ENCODE measurements at places on chromosomes 12 and 14.
A peak's percentile ranks its signal among the peaks of the same experiment; 100 is the strongest.

- DNase-seq = no peak
These were observed 589.8 kb upstream of the ATP2B1 start for GRCh38 chr12:90298289-90298948.

DNA sequence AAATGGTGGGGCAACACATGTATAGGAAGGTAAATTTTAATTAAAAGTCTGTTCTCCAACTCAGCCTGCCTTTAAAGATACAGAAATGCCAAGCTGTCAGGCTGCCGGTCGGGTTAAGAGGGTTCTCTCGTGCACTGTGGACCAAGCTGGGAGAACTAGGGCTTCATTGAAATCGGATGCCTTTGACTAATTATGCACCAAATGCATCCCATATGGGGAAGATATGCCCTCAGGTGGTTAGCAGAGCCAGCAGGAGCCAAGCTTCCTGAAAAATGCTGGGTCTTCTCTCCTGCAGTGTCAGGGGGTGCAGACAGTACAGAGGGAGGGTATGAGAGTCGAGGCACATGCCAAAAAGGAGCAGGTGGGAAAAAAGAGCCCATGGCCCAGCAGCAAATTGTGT, 236.1 kb downstream of the CACNA1C start:
- no peak for DNase-seq

DNA sequence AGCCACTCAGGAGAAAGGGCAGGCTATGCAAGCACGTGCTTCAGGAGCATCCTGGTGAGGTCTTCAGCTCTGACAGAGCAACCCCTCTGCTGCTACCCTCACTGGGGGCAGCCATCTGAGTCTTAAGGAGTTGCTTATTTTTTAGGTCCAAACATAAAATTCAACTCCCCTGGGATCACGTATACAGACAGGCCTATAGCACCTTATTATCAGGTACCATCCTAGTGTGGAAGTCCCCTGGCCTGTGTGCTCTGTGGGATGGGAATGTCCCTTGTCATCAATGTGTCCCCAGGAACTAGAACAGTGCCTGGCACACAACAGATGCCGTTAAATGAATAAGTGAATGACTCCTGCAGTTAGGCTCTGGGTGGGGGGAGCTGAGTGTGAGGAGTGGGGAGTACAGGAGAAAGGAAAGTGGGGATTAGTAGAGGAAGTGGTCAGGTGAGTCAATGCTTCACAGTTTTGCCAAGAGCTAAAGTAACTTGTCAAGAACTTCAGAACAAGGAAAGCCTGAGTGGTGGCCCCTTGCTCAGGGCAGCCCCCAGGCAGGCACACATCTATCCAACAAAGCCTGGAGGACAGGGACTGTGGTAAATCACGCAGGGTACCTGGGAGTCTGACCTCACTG, 33.5 kb downstream of the DAD1 start:
- DNase-seq = no peak

DNA sequence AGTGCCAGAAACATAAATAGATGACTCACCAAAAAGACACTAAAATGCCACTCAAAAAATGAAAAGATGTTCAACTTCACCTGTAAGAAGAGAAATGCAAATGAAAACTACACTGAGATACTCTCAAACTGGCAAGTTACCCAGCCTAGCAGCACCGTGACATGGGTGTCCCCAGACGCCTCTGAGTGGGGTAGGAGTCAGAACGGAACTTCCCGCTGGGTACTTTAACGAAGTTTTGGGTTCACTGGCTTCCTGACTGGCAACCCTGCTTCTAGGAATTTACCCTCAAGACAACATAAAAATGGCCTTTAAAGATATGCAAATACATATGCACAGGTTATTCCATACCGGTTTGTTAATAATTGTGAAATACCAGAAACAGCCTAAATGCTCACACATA, 52.6 kb downstream of the RIMBP2 start:
- DNase-seq = no peak

GRCh38 chr12:118212606-118213005, 76.7 kb downstream of the PEBP1 start:
- no peak for DNase-seq

DNA sequence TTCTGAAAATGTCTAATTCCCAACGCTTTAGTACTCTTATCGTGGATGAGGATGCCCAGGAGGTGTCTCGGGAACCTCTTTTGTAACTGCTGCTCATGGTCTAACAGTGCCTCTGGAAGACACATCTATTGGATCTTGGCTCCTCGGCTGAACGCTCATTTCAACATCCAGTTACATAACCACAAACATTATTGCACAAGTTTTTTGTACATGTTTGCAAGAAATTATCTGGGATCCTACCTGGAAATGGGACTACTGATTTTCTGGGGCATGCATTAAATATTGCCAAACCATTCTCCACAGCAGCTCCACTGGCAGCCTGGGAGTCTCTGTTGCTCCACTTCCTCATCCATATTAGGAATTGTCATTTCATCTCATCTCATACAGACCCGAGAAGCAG, 117.5 kb upstream of the EVL start:
- no peak for DNase-seq

DNA sequence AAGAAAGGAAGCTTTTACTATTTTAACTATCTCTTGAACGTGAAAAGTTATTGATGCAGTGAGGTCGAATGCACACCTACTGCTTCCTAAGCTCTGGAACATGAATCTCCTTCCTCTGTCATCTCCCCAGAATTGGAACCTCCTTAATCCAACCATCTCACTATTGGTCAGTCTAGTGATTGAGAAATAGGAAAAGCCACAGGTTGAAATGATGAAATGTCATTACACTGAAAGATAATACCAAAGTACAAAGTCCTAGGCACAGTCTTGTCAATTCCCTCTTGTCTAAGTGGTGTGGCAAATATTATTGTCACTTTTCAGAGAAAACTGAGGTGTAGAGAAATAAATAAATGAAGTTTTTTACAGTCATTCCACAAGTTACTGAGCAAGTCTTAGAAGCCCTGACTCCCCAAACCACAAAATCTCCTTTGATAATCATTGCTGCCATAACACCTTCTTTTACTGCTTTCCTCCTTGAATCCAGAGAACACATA, 19.5 kb upstream of the HIGD1C start:
- DNase-seq = no peak

GRCh38 chr14:74955229-74956026, at the start of gene PGF:
Gene PGF (minus strand): TSS chr14:74955597. CDS start chr14:74955242, 355 bp downstream.
- DNase-seq = no peak

GRCh38 chr12:116687888-116688287, 50.0 kb downstream of the SPRING1 start:
- DNase-seq = no peak

DNA sequence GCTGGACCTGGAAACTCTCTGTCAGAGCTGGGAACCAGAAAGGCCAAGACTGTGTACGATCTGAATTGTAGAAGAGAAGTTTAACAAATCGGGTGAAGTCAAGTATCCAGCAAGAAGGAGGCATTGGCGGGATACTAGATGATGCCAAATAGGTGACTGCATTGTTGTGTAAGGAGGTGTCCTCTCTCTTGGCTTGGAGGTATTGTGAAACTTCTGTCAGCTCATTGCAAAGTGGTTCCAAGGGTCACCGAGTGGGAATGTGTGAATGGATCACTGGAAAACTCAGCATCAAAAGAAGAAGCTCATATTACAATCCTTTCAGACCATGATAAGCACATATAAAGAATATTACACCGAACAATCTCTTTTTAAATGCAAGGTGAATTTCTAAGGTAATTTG, 11.7 kb downstream of the NAV3 start:
- DNase-seq = no peak

GRCh38 chr12:40646911-40647310, 45.3 kb upstream of the CNTN1 start:
- DNase-seq = no peak

GRCh38 chr14:34548472-34548981, 9.0 kb upstream of the EAPP start:
- DNase-seq = no peak

DNA sequence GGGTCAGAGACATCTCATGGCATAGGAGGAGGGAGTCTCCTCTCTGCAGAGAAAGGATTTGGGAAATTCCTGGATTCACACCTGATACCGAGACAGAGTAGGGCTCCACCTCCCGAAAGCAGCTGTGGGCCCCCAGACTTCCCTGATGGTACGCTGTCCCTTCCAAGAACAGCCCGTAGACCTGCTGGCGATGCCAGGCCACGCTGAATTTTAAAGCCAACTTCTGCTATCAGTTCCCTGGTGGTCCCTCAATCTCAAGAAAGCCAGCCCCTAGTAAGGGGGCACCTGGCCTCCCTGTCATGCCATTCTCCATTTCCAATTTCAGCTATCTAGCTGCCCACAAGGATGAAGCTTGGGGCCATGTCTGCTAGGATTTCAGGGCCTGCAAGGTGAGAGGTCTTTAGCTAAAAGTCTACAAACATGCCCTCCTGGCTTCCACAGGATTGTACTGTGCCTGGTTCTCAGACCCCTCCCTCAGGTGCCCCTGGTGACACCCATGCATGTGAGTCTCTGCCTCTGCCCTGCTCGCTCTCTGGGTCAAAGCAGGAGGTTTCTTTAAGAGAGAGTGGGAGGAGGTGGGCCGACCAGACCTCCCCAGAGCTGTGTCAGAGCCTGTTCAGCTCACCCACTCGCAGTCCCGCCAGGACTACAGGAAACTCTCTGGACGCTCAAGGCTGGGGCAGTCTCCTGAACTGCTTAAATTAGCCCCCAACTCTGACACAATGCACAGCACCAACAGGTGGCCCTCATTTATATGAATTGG, 30.5 kb downstream of the ANO2 start:
- DNase-seq = no peak

- DNase-seq = no peak
These were observed 303.6 kb upstream of the GARIN6 start for GRCh38 chr12:99343960-99344359.

DNA sequence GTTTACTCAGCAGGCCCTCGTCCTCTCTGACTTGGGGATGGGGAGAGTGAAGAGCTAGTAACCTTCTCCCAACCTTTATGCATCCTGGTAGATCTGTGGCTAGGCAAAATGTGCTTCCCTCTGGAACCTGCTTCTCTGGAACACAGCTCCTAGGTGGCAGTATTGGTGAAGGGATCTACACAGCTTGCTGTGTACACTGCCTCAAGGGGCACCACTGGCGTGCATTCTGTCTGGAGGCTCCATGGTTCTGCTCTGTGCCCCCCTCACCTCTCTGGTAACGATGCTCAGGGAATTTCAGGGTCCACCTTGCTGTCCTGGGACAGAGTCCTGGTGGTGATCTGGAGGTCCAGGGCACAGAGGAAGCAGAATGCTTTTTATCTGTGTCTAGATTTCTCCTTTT, 43.5 kb upstream of the KCNA5 start:
- no peak for DNase-seq

- peak; percentile 24 for DNase-seq
These were observed 10.5 kb upstream of the PRMT5 start for GRCh38 chr14:22939684-22940083.

- DNase-seq = no peak
These were observed 265.6 kb upstream of the RGS6 start for GRCh38 chr14:71666571-71667145.

DNA sequence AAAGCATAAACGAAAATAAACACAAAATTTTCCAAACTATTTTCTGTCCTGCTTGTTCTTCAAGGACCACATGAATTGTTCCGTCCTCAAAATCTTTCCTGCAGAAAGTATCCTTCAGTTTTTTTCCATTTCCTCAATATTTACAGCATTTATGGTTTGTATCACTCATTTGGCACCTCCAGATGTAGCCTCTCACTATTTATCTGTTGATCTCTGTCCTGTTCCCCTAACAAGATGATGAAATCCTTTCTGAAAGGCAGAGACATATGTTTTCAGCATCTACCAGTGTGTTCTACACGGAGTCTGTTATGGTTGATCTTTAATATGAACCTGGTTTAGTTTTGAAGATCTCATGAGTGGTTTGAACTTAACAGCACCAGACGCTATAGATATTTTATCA, 490.2 kb downstream of the NELL2 start:
- no peak for DNase-seq

GRCh38 chr12:3597526-3598210, 106.7 kb downstream of the PRMT8 start:
- DNase-seq = no peak

DNA sequence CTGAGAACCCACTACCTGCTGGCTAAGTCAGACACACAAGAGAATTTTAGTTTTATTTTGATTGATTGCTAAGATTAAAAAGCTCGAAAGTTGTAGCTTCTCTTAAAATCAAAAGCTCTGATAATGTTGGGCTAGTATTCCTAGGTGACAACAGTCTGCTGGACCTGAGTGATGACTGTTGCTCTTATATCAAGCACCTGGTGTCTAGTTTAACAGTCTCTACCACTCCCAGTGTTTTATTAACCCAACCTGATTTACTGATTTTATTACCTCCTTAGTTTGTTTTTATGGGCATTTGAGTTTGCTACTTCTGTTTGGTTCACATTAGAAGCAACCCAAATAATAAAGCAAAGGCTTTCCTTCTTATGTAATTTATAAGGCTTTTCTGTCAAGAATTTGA, 41.8 kb downstream of the ATP6V1D start:
- no peak for DNase-seq

- DNase-seq = no peak
These were observed 502.6 kb downstream of the DIO2 start for GRCh38 chr14:79708426-79709388.

- peak; percentile 65 for DNase-seq
These were observed 431.6 kb downstream of the ZFP36L1 start for GRCh38 chr14:68361231-68361630.

DNA sequence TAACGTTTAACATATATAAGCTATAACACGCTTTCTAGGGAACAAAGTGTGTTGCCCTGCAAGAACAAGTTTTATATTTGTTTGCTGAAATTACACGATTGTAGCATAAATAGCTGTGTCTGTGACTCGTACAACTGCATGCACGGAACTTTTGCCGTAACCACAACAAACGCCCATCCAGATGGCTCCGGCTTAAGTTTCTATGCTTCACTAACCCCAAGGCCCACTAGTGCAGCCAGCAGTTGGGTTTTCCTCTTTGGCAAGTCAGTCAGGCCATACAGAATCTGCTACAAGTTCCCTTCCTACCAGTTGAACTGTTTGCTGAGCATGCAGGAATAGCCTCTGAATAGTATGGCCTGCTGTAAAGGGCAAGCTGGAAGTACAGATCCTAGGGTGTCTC, 12.1 kb downstream of the CSRP2 start:
- DNase-seq = peak; percentile 49

- no peak for DNase-seq
These were observed 685 bp upstream of the CDH24 start for GRCh38 chr14:23057757-23058653.

DNA sequence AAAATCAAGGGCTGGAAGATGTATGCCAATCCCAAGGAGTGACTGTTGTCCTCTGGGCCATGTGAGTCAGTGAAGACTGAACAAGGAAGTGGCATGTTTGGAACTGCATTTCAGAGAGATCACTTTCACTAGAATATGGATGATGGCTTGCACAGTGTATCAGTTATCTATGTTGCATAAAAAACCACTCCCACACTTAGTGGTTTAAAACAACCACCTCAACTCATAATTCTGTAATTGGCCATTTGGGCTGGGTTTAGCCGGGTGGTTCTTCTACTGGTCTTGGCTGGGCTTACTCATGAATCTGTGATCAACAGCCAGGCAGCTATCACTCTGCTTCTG, 15.4 kb downstream of the BDKRB1 start:
- DNase-seq = no peak

DNA sequence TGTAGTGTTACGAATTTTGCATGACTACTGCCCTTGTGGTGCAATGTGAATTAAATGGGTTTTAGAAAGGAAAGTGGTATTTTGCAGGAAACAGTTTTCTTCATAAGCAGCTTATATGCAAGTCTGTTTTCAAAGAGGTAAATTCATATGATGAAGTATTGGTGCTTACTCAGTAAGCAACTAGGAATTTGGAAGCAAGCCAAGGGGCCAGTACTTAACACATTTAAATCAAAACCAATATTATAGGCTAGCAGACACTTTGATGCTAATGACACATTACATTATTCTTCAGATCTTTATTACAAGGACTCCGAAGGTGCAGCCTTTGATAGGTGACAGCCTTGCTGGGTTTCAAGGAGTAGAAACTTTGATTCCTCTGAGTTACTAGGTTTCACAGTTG, 23.1 kb downstream of the MGAT4C start:
- no peak for DNase-seq

Measured in GM04503 (cell line).